ENCODE measurements at places on chromosomes 7 and 10. TPM values are rescaled to one million over a fixed set of nuclear protein-coding genes. Genes with fewer than 3 reads are reported as not detected.

SUV39H2 gene
- 26.4 TPM for total RNA-seq

EGFR gene
- total RNA-seq: 34.5 TPM

CLDN15 gene
- total RNA-seq: 7.5 TPM

GPR22 gene
- not detected for total RNA-seq

WNT2 gene
- total RNA-seq: not detected

TRA2A gene
- total RNA-seq: 49.6 TPM

PHYH gene
- total RNA-seq: 10.9 TPM

MAT1A gene
- 0.13 TPM for total RNA-seq

LRIT1 gene
- not detected for total RNA-seq

Data from HT1080 (cell line).